Motor neuron (in vitro differentiated cells): ENCODE measurements at places on chromosomes 1 and 21.

DNA sequence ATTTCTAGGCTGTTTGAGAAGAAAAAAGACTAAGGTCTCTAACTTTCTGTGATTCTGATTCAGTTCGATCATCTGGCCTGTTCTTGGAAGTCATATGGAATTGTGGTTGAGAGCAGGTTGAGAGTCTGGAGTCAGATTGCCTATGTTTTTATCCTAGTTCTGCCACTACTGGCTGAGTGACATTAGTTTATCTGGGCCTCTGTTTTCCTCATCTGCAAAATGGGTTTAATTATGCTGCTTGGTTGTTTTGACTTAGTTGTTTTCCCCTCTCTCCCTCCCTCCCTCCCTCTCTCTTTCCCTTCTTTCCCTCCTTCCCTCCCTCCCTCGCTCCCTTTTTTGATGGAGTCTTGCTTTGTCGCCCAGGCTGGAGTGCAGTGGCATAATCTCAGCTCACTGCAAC is 6.2 kb downstream of the MACF1 start:
- ATAC-seq, result no peak

GRCh38 chr1:184820218-184820750 is 65.6 kb upstream of the EDEM3 start:
- ATAC-seq, result no peak

- no peak for ATAC-seq
Observed at GRCh38 chr1:156571261-156571852, 1.0 kb downstream of the IQGAP3 start.

DNA sequence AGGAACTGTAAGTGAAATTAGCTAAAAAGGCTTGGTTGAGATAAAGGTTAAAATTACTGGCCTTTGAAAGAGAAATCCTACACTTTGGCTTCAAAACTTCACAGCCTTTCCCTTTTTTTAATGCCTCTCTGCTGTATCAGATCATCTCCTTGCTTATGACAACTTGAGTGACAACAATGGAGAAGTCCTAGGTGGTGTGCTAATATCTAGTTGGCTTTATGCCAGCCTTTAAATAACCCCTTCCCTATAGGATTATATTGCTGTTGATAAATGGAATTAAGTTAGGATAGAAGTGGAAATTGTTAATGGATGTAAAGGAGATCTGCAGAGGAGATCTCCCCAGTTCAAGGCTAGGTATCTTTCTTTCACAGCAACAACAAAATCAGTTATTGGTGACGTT is 130.2 kb upstream of the ATP1B1 start:
- no peak for ATAC-seq

DNA sequence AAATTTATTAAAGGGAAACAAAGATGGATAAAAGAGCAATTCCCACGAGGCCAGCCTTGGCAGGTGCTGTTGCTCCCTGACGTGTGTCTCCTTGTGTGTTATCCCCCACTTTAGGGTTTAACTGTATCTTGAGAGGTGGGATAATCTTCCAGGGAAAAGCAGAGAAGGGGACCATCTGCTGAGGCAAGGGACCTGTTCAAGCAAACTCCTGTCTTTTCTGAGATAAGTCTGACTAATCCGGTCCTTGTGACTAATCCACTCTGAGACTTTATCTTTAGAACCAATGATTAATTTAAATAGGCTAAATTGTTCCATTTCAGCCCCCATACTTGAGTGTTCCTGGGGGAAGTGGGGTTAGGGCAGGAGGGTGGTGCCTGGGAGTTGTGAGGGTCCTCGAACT is 163.6 kb downstream of the CAMTA1 start:
- ATAC-seq, result no peak

DNA sequence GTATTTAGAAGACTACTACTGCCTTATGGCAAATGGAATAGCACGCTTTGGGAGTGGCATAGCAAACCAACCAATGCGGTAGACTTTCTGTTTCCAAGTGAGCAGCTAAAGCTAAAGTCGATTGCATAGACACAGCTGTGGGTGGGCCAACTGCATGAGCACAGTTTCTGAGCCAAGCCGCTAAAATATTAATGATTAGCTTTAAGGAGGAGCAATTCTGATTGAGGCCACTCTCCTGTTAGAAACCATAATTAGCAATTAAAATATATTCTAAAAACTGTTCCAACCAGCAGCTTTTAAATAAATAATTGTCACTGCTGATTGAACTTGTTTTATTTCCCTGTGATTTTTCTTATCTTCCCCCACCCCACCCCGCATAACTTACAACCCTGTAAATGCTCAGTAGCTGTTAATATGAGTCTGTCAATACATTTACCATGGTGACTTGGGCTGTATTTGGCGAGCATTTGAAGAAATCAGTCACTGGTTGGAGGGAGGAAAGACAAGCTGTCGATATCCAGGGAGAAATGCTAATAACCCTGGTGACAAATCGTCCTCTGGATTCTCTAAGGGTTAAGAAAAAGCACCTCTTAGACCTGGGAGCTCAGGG is 32.2 kb downstream of the RNF220 start:
- peak; percentile 89 for ATAC-seq

DNA sequence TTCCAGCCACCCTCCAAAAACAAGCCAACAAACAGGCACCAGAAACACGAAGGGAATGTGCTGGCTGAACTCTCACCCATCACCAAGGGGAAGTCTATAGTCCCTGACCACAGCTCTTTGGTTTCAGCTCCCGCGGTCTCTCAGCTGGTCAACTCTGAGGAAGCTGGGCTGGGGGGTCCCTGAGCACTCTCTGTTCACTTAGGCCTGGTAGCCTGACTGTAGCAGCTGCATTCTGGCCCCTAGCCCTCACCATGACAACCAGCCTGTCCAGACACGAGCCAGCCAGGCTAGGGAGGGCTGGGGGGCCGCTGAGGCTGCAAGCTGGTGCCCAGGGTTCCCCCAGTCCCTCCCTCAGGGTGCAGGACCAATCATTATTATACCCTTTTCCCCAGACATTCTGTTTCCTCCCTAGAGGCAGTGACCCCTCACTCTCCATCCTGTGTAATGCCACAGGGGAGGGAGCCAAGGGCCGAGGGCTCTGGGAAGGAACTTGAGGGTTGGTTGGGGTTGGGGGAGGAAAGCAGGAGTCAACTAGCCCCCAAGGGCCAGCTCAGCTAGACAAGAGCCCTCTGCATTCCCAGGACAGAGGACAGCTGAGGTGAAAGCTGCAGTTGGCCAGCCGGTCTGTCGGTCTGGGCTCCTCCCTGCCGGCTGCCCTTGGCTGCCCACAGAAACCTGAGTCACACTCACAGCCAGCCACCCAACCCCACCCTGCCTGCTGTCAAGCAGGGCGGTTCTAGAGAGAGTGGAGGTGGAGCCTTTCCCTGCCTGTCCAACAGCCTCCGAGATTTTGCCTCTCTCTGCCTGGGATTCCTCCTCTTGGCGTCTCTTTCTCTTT is 1.2 kb upstream of the TRAPPC3 start:
- ATAC-seq, result peak; percentile 66

- ATAC-seq, result peak; percentile 24
Observed at GRCh38 chr1:44315521-44315920, 39.5 kb downstream of the ERI3 start.

DNA sequence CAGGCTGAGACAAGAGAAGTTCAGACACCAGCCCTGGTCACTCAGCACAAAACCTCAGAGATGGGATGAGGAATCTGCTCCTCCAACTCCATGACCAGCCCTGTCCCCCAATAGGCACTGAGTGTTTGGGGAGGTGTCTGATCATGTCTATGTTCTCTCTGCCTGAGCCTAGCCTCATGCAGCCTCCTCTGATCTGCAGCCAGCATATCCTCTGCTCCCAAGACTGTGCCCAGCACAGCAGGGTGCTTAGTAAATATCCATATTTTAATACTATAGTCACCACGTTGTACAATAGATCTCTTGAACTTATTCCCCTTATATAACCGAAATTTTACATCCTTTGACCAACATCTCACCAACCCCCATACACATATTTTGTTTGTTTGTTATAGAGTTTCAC is 202.9 kb downstream of the MATN1 start:
- ATAC-seq, result peak; percentile 14

- peak; percentile 10 for ATAC-seq
Observed at GRCh38 chr1:26280333-26281042, 602 bp downstream of the SH3BGRL3 start.

DNA sequence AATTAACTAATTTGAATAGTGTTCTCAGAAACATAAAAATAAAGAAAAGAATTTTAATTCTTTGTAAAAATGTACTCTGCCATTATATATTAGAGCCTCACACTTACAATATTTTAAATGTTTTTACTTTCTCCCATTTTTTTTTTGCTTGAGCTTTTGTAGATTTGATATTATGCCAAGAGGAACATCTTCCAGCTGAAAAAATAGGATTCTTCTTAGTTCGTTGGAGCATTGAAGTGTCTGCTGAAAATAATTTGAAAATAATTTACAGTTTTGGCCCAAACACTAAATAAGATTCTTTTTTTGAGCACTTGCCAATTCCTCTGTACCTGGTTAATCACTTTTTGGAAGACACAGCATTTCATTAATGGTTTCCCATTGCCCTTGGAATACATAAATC is 175.0 kb upstream of the COL11A1 start:
- ATAC-seq, result no peak

GRCh38 chr1:125065092-125065820 is 3880.5 kb downstream of the SRGAP2C start:
- no peak for ATAC-seq

GRCh38 chr1:82390627-82391026 is 589.9 kb downstream of the ADGRL2 start:
- no peak for ATAC-seq

DNA sequence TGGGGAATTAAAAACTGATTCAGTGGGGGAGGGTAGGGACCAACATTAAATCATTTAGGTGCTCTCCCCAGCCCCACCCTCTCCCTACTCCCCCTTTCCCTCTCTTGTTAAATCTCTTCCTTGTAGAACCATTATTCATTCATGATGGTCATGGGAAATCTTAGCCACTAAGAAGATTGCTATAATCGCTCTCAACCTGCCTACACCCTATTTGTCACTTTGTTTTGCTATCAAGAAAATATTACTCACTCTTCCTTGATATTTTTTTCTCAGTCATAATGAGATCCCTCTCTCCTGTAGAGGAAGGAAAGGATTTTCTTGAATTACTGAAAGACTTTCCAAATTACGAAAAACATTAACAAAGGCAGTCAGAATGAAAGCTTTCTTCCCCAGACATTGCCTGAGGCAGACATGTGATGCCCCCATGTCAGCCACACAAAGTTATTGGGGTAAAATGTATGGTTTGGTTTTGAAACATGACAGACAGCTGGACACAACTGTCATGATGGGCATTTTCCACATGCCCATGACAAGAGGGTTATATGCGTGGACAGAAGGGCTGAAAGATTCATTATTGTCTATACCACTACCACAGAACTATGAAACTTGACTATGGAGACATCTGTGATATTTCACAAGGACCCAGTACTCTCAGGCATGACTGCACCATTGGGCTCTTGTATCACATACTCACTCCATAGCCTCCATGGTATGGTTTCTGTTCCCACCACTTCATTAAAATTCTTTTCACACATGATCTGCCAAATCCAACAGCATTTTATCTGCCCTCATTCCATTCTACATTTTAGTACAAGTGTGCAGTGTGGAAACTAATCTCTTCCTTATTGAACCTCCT is 420.1 kb downstream of the DISC1 start:
- peak; percentile 88 for ATAC-seq

DNA sequence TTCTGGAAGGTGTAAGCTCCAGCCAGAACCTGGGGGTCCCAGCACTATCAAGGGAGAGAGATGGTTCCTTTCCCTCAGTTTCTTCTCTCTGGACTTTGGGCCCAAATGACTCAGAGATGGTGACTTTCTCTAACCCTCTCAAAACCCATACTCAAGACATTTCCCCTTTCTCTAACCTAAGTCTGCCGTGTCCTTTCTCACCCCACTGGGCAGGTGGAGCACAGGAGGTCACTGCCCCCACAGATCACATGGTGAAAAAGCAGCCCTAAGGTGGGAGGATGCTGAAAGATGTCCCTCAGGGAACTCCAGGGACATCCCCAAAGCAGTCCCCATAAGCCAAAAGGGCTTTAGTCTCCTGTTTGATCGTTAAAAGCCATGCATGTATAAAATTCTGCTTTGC is 173.7 kb downstream of the HIVEP3 start:
- no peak for ATAC-seq

DNA sequence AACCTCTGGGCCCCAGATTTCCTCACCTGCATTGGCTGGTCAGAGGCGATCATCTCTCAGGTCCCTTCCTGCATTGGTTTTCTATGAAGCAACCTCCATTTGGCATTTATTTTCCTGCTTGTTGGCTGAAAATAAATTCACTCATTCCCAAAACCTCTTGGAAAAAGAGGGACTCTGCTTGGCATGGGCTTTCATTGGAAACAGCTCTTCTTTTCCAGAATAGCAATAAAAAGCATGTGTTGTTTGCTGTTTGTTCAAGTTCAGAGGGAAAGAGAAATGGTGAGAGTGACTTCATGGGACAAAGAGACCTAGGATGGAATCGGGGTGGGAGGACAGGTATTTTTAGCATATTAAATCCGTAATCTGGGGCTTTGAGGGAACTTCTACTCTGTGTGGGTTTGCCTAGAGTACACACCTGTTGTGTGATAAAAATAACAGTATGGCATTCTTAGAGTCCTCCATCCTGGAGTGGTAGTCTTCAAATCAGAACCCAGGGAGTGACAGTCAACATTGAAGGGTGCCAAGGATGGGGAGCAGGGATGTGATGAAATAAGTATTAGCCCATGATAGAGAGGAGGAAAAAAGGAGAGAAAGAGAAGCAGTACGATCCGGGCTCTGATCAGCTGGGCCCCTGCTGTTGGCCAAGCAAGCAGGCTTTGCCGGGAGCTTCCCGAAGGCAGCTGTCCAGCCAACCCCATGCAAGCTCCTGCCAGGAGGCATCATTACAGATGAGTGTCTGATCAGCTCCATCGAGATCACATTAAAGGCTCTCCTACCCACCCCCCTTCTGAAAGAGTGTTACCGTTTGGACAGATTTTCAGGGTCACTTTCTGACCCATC is 131.9 kb upstream of the NFIA start:
- no peak for ATAC-seq

- ATAC-seq, result no peak
Observed at GRCh38 chr21:45000637-45001133, 60.9 kb downstream of the SLX9 start.

DNA sequence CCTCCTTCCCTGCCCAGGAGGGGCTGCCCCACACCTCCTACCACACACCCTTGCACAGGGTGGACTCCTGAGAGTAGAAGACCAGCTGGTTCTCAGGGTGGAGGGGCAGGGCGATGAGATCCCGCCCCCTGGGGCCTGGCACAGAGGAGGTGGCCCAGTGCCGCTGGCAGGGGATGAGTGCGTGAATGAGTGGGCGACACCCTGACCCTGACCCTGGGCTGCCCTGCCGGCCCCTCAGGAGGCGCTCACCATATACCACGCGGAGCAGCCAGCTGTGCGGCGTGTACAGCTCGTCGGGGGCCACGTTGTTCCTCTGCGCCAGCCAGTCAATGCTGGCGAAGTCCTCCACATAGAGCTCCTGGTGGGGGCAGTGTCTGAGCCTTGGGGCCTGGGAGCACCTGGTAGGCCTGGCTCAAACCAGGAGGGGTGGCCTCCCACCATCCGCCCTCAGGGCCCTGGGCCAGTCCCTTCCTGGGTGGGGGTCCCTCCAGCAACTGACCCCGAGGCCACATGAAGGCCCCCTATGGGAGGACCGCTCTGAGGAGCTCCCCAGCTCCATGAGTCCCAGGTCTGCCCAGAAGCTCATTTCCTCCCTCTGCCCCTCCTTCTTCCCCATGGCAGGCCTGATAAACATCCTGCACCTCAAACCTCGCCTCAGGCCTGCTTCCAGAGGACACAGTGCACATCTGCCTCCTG is 13.0 kb downstream of the LSS start:
- ATAC-seq, result peak; percentile 69

- no peak for ATAC-seq
Observed at GRCh38 chr1:22600071-22600816, 36.2 kb upstream of the C1QA start.
